Stimulated activated CD4-positive, alpha-beta T cell treated with anti-CD3 and anti-CD28 coated beads, Interleukin-12 subunit alpha, Interleukin-12 subunit beta, amount 100 ng/mL, for 4 hours (primary cell): ENCODE measurements at places on chromosomes 3 and 15.

DNA sequence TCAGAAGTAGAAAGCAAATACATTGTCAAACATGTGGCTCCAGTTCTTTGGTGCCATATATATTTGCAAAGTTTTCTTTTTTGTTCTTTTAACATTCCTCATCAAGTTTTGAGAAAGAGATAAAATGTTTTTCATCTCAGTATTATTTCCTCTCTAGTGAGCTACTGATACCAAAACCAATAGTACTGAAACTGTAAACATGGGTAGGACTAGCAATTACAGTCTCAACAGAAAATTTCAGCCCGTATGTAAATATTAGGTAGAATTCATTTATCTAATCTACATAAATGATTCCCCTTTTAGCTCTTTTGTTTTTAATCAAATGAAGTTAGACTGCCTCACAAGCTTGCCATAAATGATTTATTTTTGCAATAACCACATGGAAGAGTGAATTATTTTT is 21.4 kb downstream of the SECISBP2L start:
- no peak for DNase-seq

- peak; percentile 33 for DNase-seq
Measured at GRCh38 chr3:187919048-187919447, 173.8 kb upstream of the BCL6 start.

DNA sequence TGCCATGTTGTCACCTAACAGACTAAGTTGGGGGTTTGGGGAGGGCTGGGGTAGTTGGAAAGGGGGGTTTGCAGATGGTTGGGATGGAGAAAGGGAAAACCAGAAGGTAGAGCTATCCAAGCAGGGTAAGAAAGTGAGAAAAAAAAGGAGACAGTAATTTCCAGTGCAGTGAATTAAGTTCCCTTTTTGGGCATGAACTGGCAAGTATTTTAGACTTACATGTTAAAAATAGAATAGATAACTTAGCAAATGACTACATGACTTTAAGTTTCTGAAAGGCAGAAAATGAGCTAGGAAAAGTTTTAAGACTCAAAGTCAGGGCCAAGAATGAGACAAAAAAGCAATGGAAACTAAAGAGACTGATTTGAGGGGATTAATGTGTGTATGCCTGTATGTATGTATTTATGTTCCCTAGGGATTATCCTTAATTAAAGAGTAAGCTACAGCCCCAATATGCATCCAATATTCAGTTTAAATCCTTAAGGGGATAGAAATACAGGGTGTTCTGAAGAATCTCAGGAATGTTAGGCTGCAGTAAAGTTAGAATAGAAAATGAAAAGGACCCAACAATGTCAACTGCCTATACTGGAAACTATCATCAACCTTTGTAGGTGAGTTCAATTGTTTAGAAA is 285.2 kb upstream of the MME start:
- no peak for DNase-seq

- no peak for DNase-seq
Measured at GRCh38 chr3:23096041-23096440, 107.1 kb upstream of the UBE2E2 start.

- DNase-seq, result no peak
Measured at GRCh38 chr3:123568875-123569274, 16.0 kb downstream of the HACD2 start.

DNA sequence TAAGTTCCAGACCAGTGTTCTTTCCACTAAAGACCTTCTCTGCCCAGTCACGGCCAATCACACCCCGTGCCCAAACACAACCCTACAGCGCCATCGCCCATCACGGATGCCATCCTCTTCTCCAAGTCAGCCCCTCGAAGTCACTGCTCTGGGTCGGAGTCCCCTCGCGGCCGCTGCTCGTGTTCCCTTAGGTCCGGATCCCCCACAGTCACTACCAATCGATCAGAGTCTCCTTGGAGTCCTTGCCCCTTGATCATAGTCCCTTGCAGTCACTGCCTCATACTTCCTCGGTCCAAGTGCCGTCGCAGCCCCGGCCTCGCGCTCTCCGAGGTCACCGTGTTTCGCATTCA is 461 bp downstream of the PCYT1A start:
- peak; percentile 11 for DNase-seq

DNA sequence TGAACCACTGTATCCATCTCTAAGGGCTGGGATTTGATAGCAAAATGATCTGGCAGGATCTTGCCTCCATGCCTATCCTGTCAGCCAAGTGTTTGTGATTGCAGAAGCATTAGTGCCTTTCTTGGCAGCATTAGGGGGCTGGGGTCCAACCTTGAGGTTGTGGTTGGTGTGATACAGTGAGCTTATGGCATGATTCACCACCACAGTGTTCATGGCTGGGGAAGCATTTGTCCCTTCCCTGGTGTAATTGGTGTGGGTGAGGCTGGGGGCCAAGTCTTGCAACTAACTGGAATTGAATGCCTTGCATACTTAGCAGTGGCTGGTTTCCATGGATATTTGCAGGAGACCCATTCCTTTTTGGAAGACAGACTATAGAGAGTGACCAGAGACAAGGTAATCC is 271.0 kb upstream of the TBL1XR1 start:
- no peak for DNase-seq

DNA sequence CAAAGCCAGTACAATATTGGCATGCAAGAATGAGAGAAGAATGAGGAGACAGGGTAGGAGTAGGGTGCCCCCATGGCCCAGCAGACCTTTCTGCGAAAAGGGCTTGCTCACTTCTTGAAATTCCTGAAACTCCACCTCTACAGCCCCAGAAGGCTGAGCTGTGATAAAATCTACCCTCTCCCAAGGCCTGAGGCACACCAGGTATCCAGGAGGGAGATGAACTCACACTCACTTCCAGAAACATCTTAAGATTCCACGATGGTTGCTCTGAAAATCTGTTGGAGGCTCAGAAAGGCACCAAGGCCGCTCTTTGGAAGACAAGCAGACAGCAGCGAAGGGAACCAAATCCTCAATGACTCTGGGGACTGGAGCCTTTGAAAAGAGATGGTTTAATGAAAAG is 297.5 kb downstream of the UACA start:
- no peak for DNase-seq

DNA sequence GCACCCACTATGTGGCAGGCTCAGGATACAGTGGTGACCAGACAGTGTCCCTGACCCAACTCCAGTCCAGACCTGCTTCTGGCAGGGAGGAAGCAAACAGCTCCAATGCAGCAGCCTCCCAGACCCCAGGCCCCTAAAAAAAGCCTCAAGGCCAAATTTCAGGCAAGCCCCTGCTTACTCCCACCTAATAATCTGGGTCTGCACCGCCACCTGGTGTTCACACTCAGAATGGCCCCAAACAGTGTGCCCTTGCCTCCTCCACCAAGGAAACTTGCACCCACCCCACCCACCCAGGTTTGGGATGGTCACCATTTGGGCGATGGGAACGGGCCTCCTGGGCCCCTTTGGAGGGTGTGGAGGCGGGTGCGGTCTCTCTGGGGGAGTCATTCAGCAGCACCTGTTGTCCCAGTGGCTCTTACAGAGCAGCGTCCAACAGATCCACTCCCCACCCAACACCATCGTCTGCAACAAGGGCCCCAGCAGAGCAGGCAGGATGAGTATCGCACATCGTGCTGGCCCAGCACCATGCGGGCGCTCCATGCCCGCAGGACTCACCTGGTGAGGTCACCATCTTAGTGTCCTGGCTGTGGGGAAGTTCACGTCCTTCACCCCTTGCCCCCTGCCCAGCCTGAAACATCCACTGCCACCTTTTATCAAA is 17.3 kb downstream of the C3orf18 start:
- DNase-seq, result peak; percentile 67

GRCh38 chr3:108387063-108387462 is 90.7 kb downstream of the HHLA2 start:
- DNase-seq, result no peak

- DNase-seq, result peak; percentile 29
Measured at GRCh38 chr15:63599401-63600000, 2.3 kb downstream of the FBXL22 start.

DNA sequence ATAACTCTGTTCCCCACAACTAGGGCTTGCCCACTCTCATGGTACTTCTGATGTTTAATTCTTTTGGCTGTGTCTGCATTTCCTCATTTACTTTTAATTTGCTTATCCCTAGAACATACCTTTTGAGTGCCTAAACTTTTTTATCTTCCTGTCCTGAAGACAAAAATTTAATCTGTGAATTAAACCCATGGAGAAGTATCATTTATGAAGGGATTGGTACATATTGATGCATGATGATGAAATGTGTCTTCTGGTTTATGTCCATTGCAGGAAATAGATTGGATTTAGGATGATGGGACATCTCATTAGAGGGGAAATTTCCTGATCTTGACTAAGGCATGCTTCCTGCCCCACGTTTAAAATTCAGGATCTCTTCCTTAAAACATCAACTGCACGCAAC is 109.5 kb downstream of the PGPEP1L start:
- DNase-seq, result no peak
